ENCODE measurements at places on chromosomes 6 and 20. TPM values are rescaled to one million over a fixed set of nuclear protein-coding genes. Genes with fewer than 3 reads are reported as not detected.

DNA sequence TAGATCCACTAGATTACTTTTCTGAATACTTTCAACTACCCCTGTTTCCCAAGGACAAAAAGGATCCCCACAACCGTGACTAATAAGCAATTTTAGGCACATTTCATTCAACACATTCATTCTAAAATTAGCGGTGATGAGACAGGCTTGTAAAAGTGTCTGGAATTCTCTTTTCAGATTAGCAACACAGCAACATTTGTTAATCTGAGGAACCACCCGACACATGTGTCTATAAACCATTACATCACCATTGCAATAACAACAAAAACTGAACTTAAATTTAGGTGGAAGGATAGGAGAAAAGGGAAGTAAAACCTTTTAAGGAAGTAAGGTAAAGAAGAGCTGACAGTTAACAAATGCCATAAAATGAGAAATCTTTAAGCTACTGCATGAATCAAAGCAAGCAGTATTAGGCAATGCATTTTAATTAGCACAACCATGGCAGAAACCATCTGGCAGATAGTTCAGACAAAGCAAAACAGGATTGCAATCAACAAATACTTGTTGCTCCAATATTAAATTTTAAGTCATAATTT lies 49.1 kb downstream of the MAP3K7 start:
- DNase-seq = no peak

GRCh38 chr6:17178754-17179529 lies 77.1 kb downstream of the STMND1 start:
- no peak for DNase-seq

GRCh38 chr20:7775072-7775471 lies 165.2 kb downstream of the HAO1 start:
- no peak for DNase-seq

GRCh38 chr6:135230711-135231468 lies 49.8 kb downstream of the MYB start:
- no peak for DNase-seq

EEF1A2 gene
- 5.1 TPM for polyA plus RNA-seq

DNA sequence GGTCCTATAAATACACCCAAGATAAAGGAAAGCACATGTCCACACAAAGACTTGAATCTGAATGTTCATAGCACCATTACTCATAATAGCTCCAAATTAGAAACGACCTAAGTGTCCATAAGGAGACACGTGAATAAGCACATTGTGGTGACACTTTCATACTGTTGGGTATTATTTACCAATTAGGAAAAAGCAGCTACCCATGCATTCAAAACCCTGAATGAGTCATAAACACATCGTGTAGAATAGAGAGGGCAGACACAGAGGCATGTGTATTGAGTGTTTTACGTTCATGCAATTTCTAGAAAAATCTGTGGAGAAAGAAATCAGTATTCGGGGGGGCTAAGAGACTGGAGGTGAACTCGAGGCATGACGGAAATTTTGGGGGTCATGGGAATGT lies 396.7 kb downstream of the THBS2 start:
- DNase-seq = no peak

FILIP1 gene
- polyA plus RNA-seq = 25.5 TPM

DNA sequence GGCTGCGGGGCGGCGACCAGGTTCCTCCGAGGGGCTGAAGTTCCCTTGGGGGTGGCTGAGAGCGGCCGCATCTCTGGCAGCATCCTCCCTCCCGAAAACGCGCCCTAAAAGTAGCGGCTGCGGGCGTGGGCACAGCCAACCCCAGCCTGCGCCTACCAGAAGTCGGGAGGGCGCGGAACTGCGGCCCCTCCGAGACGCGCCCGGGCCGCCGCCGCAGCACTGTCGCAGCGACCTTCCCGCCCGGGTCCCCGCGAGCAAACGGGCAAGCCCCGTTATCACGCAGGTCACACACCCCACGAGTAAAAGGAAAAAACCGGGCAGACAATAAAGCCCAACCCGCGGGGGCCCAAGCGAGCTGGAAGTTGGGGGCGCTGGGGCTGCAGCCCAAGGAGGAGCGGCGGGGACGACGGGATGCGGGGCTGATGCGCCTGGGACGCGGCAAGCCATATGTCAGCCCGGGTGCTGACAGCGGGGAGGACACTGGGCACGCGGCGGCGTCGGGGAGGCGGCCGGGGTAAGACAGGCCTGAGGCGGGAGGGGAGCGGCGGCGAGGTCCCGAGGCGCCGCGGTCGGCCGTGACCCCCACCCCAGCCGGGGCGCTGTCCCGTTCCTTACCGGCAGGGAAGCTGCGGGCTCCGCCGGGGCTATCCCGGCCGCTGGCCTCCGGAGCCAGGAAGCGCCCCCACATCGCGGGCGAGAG lies 659 bp downstream of the CEP85L start:
- no peak for DNase-seq

- no peak for DNase-seq
Observed at GRCh38 chr6:169997187-169997929, 245.9 kb downstream of the ERMARD start.

- DNase-seq = no peak
Observed at GRCh38 chr20:47800623-47801022, 15.3 kb upstream of the SULF2 start.

DNA sequence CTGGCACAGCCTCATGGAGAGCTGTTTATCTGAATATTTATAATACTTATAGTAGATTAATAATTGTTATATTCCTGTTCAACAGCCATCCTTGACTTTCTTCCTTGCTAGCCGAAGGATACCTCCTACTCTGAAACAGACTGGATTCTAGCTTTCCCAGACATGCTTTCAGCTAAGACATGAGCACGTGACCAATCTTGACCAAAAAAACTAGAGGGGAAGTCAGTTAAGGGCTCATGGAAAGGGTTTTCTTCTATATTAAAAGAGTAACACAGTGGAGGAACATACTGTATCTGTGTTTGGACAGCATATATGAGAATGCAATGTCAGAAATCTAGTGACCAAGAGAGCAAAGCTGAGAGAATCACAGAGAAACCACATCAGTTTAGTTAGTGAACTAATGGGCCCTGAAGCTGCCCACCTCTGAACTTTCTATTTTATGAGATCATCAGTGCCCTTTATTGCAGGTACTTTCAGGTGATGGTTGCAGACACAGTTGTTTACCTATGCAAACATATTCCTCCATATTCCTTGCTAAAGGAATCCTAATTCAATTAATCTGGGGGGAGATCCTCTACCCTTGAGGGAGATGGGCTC lies 140.4 kb upstream of the SLC24A3 start:
- no peak for DNase-seq

GRCh38 chr6:135323202-135323668 lies 142.1 kb downstream of the MYB start:
- no peak for DNase-seq

DNA sequence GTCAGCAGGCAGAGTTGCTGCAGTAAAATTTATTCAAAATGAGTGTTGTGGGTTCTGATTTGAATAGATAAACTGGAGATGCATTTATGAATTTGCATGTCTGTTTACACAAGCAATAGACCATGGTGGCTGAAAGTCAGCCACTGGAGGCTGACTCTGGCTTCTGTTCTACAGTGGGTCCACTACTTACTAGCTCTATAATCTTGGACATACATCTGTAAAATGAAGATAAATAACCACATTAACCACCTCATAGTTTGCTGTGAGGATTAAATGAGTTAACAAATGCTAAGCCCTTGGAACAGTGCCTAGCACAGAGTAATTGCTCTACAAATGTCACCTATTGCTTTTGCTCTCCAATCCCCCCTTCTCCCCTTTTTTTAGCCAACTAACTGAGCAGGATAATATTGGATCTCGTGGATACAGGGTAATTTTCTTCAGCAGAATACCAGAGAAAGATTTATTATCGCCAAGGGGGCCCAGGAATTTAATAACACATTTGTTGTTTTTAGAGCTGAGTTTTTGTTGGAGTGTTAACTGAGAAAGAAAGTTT lies 1.4 kb upstream of the PM20D2 start:
- no peak for DNase-seq

DNA sequence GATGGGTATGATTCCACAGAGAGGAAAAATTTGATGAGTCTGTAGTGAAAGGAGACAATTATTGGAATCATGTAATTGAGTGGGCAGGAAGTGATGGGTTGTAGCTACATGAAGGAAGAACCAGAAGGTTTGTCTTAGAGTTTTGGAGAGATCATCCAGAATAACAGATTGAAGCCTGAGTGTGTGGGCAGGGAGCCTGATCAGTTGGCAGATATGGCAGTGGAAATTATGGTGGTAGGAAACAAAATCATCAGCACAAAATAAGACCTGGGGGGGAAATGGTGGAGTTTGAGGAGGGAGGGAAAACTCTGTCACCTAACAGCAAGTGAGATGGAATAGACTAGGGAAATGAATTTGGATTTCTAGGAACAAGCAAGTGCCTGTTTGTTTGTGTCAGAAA lies 606.6 kb upstream of the MAP3K7 start:
- no peak for DNase-seq

DNA sequence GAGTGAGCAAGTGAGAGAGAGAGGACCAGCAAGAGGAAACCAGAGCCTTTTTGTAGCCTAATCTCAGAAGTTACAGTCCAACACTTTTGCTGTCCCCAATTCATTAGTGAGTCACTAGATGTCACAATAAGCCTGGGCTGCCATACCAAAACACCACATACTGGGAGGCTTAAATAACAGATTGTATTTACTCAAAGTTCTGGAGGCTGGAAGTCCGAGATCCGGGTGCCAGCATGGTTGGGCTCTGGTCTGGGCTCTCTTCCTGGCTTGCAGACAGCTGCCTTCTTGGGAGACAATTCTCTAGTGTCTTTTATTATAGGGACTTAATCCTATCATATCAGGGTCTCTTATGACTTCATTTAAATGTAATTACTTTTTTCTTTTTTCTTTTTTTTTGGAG lies 50.7 kb upstream of the FERMT1 start:
- DNase-seq = no peak

GRCh38 chr6:28884423-28885131 lies 39.2 kb downstream of the TRIM27 start:
- no peak for DNase-seq

TCF21 gene
- 25.6 TPM for polyA plus RNA-seq

DNA sequence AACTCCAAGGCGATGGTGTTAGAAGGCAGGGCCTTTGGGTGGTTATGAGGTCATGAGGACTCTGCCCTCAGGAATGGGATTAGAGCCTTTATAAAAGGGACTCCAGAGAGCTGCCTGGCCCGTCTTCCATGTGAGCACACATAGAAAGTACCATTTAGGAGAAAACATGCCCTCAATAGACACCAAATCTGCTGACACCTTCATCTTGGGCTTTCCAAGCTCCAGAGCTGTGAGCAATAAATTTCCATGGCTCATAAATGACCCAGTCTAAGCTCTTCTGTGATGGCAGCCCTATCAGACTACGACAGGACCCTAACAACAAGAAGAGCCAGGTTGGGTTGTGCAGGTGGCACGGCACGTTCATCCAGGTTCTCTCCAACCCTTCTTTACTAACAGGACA lies 189.5 kb downstream of the CDH4 start:
- DNase-seq = no peak

- DNase-seq = no peak
Observed at GRCh38 chr6:163418311-163419029, 4.0 kb downstream of the QKI start.

DNA sequence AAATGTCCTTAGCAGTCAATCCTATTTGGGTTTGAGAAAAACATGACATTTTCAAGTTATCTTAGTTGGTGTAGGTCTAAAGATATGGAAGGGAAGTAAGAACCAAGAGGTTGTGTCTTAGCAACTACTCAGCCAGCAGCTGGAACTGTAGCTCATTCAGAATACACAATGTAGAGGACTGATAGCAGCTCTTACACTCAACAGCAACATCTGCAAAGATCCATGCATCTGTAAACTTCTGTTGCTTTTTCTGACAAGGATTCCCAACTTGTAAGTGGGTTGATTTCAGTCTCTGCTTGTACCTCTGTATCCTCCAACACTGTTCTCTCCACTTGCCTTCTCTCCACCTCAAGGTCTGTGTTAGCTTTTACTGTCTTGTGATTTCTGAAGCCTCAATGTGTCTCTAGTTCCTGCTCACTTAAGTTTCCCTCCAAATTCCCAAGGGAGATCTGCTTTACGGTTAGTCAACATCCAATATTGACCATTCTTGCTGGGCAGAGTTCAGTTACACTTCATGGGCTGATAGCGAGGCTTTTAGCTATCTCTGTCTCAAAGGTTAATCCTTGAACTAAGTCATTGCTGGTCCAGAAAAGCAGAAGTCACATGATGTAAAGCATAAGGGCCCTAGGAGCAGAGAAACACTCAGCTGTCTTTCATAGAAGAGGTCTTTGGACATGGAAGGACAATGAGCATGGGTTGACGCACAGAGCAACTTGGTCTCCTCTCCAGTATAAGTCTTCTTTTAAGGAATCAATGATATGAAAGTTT lies 71.6 kb upstream of the LGSN start:
- DNase-seq = no peak

DNA sequence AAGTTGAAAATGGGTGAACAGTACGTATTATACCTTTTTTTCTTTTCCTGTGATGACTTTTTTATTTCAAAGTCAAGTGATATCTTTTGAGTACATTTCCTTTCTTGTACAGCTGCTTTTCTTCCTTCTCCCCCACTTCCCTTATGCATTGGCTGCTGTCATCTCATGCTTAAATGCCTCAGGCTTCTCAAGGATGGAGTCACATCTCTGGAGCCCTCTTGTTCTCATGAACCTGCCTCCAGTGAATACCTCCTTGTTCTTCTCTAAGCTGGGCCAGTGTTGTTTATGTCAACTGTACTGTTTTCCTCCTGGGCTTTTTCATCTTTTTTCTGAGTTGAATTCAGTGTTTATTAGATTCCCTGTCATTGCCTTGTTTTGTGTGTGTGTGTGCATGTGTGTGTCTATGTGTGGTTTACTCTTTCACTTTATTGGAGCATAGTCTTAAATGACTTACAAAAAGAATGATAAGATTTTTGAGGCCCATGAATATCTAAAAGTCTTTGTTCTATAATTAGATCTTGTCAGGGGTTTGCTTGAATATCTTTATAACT lies 23.6 kb downstream of the STXBP5 start:
- DNase-seq = no peak

- no peak for DNase-seq
Observed at GRCh38 chr6:68572975-68573374, 62.1 kb upstream of the ADGRB3 start.

DNA sequence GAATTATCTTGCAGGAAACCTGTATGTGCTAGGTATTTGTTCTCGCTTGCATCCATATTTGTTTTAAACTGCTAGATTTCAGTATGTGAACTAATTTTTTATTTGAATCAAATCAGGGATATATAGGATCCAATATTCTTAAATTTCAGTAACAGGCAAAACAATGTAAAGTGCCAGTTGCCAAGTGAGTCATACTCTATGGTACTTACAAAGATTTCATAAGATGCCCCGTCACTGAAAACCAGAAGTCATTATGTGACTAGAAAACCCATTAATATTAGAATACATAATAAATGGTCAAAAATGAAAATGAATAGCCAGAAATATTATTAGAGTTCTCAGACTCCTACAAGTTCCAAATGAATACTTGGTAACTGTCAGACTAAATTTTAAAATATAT lies 481.2 kb downstream of the TFAP2A start:
- no peak for DNase-seq

- DNase-seq = no peak
Observed at GRCh38 chr6:153949616-153950015, 89.4 kb upstream of the OPRM1 start.

TINAG gene
- polyA plus RNA-seq = not detected
